NCI-H69 (cell line): ENCODE measurements at places on chromosomes 7 and 10.

DNA sequence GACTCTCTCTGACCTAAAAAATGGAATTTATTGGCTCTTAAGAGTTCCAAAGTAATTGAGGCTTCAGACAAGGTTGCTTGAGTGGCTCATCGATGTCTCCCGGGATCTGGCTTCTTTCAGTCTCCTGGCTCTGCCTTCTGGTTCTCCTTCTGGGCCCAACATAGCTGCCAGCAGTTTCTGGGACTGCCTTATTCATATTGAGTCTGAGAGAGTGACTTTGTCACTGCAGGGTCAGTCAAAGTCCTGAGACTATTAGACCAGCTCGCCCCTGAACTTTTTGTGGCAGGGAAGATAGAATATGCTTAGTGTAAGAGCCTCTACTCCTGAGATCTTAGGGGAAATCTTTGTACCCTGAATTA is 94.0 kb downstream of the MMRN2 start:
- DNase-seq = no peak

- DNase-seq = no peak
Measured at GRCh38 chr10:43249151-43249961, 17.5 kb downstream of the RASGEF1A start.

DNA sequence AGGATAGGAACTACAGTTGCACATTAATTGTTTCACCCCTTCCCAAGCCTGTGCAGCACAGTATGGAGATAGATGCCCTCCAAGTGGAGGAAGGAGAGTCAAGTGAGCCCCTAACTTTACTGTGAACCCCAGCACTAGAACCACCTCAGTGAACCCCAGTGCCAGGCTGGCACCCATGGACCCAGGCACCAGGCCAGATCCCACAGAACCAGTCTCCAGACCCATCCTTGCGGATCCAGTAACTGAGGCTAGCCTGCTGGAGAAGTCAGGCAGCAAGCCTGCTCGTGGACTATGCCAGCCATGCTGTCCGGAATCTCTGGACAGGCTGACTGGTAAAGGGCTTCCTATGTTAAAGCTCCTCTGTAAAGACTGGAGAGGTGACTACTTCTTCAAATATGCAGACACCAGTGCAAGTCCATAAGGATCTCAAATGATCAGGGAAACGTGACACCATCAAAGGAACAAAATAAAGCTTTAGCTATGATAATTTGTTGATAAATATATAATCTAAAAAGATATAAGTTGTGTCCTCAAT is 27.7 kb downstream of the SHOC2 start:
- DNase-seq = no peak

DNA sequence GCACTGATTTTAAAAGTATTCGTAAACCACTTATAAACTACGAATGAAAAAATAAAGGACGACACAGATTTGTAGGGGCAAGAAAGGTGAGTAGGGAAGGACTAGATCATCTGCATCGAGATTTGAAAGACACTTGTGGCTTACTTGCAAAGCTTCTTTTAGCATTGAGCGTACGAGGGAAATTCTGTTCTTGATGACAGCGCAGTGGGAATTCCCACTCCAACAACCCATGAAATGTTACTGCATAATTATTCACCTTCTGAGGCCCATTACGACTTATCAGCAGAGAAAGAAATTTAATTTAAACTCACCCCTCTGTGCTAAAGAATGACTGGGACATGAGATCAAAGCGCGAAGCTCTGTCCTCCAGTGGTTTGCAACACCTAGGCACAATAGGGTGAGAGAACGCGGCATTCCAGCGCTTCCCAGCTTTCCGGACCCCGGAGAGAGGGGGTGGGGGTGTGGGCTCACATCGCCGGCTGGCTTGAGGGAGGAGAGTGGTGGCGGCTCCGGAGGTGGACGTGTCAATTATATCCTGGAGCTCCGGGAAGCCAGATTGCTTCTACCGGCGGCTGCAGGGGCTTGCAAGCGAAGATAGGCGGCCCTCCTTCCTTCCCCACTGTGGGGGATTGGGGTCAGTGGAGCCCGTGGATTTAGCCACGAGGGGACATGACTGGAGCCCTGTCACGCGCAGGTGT is 10.3 kb downstream of the SP8 start:
- no peak for DNase-seq

- DNase-seq = no peak
Measured at GRCh38 chr10:43892062-43892770, 243.5 kb upstream of the ZNF32 start.

DNA sequence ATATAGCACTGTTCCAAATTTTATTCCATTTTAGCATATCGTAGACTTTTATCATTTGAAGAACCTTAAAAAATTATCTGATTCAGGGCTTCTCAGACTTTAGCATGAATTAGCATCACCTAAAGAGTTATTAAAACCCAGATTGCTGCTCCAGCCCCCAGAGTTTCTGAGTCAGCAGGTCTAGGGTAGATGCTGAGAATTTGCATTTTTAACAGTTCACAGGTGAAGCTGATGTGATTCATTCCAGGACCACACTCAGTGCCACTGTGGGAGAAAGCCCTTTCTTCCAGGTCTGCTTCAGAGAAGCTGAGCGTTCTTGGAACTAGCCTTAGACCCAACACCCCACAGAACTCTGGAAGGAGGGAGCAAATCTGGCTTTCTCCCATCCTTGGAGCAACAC is 174.1 kb upstream of the YAE1 start:
- no peak for DNase-seq

DNA sequence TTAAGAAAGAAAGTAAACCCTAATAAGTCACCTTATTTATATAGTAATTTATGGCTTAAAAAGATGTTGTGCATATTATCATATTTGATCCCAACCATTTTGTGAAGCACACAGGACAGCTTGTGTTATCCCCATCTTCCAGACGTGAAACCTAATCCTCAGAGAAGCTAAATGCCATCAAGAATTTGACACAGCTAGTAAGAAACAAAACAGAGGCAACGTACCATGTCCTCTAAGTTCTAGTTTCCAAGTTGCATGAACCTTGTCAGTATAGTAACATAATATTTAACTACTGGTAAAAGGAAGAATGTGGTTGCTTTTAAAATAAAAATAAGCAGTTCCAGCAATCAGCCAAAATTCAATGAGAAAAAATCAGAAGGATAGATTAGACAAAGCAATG is 41.5 kb downstream of the PTN start:
- no peak for DNase-seq

DNA sequence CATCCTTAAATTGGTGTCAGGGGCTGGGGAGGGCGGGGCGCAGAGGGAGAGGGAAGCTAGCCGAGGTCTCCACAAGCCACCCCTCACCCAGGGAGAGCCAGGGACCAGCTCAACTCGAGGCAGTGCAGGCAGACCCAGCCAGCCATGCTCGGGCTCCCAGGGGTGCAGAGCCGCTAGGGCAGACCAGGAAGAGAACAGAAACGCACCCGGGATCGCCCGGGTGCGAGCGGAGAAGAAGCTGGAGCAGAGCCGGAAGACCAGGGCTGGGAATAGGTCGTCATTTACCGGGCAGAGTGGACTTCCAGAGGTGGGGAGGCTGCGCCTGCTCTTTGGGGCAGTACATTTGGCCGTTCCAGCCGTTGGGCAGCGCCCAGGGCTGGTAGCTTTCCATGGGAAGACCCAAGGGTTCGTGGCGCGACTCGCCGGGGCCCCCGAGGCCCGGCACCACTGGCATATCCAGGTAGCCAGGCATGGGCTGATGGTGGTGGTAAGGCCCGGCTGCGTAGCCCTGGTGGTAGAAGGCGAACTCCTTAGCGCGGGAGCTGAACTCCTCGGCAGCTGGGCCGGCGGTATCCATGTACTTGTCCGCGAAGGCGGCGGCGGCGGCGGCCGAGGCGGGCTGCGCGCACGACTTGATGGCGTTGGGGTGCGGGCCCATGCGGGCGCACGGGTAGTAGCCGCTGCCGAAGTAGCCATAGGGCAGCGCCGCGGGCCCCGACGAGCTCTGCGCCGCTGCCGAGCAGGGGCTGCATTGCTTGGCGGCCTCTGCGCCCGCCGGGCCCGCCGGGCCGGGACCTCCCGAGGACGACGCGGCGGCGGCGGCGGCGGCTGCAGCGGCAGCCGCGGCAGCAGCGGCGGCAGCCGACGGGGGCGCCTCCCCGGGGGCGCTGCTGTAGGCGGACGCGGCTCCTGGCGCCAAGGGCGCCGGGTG is 755 bp downstream of the HOXA13 start:
- DNase-seq = peak; percentile 72

GRCh38 chr10:60944058-60944909 is at the start of gene RHOBTB1:
Gene RHOBTB1 (minus strand): TSS chr10:60944185. CDS start chr10:60911542, 32,643 bp downstream.
- peak; percentile 86 for DNase-seq

DNA sequence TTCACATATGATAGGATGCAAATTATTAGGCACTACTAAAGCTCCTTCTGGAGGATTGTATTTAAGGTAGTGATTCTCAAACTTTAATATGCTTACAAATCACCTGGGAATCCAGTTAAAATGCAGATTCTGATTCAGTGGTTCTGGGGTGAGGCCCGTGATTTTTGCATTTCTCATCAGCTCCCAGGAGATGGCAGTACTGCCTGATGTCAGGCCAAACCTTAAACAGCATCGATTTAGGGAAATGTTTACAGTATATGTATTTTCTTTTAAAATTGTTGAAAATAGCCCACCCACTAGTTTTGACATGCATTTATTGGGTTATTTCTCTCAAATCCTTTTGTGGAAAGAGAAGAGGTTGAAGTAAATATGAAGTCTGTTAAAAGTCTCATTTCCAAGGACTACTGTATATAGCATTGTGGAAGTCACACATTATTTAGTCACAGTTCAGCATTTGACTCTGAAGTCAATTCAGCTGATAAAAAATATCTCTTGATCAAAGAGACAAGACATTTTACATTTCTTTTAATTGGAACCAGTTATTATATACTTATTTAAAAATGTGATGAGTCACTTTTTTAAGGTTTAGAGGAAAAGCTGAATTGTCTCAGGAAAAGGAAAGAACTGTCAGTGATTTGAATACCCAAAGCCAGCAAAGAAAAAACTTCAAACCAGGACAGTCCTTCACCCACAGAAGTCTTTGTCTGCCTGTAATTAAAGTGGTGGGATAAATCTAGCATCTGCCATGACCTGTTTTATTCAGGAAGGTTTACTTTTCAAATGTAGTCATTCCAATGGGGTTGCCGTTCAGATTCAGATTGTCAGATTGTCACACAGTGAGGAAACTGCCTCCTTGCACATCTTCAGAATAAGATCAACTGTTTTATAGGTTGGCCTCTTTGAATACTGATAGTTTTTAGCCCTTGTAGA is 21.1 kb upstream of the HBP1 start:
- DNase-seq = peak; percentile 53

DNA sequence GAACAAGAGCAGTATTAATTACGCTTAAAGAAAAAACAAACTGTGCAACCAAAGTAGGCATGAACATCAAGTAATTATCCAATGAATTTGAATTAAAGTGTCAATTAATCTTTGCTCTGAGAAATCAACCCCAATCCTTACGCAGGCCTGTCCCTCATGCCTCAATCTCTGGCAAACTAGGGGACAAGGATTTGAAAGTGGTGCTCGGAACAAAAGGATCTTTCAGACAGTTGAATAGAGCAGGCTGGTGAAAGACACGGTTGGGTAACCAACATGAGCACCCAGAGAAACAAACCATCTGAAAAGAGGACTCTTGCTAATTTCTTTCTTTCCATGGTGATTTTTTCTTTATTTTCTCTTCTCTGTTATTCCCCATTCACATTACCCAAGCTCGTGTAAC is 203.5 kb upstream of the PHF14 start:
- DNase-seq = no peak

DNA sequence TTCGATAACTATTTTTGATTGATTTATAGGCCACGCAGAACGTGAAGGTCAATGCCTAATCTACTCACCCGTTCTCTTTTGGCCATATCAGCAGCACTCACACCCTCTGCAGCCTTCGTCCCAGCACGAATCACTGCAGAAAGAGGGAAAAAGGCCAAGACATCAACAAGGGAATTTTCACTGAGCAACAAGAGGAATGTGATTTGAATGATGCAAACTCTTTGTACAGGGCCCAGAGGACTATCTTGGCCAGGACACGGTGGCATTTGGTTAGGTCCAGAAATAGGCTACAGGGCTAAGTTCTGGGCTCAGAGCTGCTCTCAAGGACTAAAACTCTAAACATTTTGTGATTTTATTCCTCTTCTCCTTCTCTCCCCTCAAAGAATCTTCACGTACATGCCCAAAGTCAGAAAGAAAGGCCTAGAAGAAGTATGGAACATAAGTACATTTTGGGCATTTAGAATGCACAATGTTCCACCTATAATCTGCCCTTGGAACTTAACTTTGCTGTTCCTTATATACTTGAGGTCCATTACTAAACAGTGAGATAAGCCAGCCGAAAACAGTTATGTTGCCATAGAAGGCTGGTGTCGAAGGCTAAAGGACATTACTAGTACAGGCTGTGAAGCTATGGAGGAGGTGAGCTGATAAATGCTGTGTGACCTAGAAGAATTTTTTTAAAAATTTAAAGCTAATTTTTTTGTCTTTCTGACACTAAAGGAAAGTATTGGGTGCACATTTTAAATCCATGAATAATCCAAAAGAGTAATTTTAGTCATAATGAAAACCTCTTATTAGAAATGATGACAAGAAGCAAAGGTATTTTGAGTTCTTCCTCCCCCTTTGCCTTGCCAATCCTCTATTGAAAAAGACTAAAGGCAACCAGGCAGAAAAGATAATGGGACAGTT is 20.0 kb downstream of the RBM28 start:
- DNase-seq = no peak

GRCh38 chr7:90180649-90181048 is 26.4 kb downstream of the STEAP1 start:
- no peak for DNase-seq

GRCh38 chr10:4316161-4316810 is 509.7 kb upstream of the AKR1E2 start:
- DNase-seq = no peak

GRCh38 chr7:81120803-81121202 is 202.0 kb upstream of the SEMA3C start:
- DNase-seq = peak; percentile 67

DNA sequence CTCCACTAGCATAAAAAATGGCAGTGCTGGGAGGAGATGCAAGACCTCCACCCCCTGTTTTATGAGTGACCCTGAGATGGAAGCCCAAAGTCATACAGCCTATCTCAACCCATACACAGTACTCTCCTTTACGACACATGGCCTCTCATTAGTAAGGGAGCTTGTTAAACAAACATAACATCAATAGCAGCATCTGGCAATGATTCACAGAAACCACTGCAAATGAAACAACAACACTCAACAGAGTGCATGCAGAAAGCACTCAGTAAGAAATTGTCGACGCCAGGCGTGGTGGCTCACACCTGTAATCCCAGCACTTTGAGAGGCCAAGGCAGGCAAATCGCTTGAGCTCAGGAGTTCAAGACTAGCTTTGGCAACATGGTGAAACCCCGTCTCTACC is 27.5 kb upstream of the FIGNL1 start:
- DNase-seq = peak; percentile 95

- DNase-seq = no peak
Measured at GRCh38 chr7:4815121-4815520, 39.7 kb downstream of the AP5Z1 start.

DNA sequence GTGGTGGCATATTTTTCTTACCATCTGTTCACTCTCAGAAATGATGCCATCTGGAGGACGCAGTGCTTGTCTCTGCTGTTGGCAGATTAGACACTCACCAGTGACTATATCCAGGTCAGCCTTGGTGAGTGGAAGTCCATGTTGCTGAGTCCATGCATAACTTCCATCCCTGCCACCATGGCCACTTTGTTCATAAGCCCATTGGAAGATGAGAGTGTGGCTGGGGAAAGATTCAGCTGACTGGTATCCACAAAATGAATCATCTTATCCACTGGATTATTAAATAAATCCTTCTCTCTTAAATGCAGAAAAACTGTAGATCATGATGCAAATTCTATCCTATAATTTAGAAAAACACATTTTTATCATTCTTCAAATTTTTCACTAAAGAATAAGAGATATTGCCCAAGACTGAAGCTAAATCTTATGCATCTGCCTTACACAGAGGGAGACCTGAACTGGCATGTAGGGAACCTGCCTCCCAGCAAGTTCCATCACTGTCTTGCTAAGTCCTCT is 726.9 kb downstream of the TNS3 start:
- DNase-seq = no peak
